ENCODE measurements at places on chromosomes 6 and 20.

DNA sequence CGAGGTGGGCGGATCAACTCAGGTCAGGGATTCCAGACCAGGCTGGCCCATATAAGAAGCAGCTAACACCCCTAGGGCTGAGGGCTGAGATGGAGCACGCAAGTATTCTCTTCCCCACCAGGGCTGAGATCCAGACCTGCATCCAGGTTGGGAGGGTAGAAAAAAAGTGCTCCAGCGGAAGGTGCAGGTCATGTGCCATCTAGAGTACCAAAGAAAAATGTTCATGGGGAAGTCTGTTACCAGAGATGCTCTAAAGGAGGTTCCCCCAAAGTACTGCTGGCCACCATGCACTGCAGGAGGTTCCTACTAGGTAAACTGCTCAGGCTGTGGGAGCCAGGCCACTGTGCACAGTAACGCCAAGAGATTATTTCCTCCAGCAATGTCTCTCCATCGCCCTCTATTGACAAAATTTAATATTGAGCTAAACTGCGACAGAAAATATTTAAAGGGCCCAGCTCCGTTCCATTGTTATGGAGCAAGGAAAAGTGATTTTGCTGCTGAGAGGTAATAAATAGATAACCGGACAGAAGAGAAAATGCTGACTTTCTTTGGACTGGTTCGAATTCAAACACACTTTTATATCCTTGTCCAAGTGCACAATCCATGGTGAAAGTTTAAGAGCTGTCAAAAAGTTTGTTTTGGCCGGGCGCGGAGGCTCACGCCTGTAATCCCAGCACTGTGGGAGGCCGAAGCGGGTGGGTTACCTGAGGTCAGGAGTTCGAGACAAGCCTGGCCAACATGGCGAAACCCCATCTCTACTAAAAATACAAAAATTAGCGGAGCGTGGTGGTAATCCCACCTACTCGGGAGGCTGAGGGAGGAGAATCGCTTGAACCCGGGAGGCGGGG lies 159.9 kb downstream of the OR2B2 start:
- peak overlapping the region; percentile 87 for H3K4me3 ChIP-seq
- H3K4me1 ChIP-seq = peaks cover 9% of the 10 kb centered on the region
- peak overlapping the region; percentile 96 for H3K27ac ChIP-seq
- DNase-seq = peak; percentile 68
- no peaks in the 10 kb centered on the region for H3K27me3 ChIP-seq

DNA sequence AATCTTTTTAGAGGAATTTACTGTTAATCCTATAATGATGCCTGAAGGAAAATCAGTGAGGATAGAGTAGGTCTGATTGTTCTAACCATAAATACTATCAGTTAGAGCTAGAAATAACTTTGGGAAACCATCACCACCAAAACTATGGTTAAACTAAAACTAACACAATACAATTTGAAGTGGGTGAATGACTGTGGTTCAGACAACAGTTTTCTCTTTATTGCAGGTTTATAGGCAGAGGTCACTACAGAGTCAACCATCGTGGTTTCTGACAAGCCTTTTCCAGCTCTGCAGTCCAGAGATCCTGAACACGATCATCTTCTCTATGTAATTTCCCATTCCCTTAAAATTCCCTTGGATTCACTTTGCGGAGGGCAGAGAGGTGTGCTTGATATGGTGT lies 134.3 kb downstream of the IBTK start:
- no peak overlapping the region for H3K4me3 ChIP-seq
- no peaks in the 10 kb centered on the region for H3K27me3 ChIP-seq
- H3K27ac ChIP-seq = no peak overlapping the region
- DNase-seq = no peak

GRCh38 chr6:129719692-129720091 lies 9.7 kb upstream of the ARHGAP18 start:
- no peaks in the 10 kb centered on the region for H3K36me3 ChIP-seq
- H3K4me1 ChIP-seq = no peaks in the 10 kb centered on the region
- no peak overlapping the region for H3K27ac ChIP-seq
- H3K27me3 ChIP-seq = no peaks in the 10 kb centered on the region
- no peak overlapping the region for H3K4me3 ChIP-seq
- no peak for DNase-seq

DNA sequence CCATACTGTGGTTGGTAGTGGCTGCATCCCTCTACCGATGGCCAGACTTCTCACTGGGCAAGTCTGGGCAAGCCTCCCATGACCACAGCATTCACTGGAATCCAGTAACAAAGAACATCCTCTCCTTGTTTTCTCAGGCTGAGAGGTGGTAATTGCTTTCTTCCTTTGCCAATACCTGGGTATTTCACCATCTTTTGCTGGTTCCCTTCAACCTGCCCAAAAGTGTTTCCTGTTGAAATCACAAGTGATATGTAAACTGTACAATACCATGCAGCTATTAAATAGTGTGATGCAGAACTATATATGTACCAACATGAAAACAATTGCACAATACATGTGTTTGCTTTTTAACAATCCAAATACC lies at the start of gene PTCHD4:
PTCHD4 (minus strand) TSS at position 55 of the 364 bp plus-strand sequence. CDS start 42,240 bp downstream, outside the sequence.
- no peaks in the 10 kb centered on the region for H3K36me3 ChIP-seq
- DNase-seq = no peak
- H3K27me3 ChIP-seq = no peaks in the 10 kb centered on the region
- H3K27ac ChIP-seq = no peak within 1 kb of the TSS

DNA sequence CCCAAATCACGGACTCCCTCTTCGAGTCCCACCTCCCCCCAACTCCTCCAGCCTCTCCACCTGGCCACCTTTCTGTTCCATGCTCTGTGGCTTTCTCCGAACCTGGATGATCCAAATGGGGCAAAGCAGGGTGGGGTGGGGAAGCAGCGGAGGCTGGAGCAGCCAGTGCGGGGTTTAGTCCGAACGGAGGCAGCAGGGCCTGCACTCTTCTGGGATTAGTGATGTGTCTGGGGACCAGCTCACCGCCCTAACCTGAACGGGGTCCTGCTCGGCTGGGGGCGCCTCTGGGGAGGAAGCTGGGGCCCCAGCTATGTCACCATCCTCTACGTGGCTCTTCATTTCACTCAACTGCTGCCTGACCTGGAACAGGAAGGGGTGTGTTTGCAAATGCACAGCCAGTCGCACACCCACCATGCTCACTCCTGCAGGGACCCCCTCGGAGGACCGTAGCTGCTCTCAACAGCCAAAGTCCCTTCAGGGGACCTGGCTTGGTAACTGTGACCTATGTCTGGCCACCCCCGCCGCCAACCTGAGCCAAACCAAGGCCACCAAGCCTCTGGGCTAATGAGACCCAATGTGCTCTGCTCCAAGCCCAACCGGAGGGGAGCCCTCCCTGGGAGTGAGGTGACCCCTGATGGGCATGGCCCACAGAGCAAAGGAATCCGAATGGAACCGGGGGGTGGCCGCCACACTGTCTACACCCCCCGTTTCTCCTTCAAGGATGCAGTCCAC lies 46.8 kb downstream of the DSTN start:
- no peak overlapping the region for H3K4me3 ChIP-seq
- H3K4me1 ChIP-seq = no peaks in the 10 kb centered on the region
- DNase-seq = no peak
- no peaks in the 10 kb centered on the region for H3K27me3 ChIP-seq

DNA sequence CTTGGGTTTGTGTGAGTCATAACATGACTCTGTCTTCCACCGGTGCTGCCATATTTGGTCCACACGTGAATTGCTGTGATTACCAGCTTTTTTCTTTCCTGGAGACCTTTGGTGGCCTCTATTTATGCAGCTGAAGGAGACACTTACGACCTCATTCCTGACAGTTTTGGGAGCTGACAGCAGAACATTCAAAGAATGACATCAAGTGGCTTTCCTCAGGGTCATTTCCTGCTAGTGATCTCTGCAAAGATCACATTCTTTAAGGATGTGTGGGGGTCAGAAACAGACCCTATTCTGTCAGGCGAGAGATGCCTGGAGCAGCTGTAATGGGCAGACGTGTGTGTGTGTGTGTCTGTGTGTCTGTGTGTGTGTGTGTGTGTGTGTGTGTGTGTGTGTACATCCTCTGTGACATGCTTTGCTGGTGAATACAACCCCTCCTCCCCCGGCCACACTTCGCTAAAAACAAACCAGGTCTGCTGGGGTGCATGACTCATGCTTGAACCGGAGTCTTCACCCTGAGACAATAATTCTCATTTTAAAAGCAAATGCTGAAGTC lies 115.6 kb downstream of the TMEM170B start:
- H3K4me3 ChIP-seq = no peak overlapping the region
- peaks cover 17% of the 10 kb centered on the region for H3K4me1 ChIP-seq
- no peak overlapping the region for H3K27ac ChIP-seq
- no peak for DNase-seq

Measured in GM12878 (cell line).